ENCODE measurements at places on chromosomes 1 and 21.

GRCh38 chr21:39685991-39686390 lies 59.0 kb upstream of the IGSF5 start:
- DNase-seq, result no peak

- DNase-seq, result no peak
Measured at GRCh38 chr1:179856296-179856695, 21.3 kb downstream of the TOR1AIP2 start.

DNA sequence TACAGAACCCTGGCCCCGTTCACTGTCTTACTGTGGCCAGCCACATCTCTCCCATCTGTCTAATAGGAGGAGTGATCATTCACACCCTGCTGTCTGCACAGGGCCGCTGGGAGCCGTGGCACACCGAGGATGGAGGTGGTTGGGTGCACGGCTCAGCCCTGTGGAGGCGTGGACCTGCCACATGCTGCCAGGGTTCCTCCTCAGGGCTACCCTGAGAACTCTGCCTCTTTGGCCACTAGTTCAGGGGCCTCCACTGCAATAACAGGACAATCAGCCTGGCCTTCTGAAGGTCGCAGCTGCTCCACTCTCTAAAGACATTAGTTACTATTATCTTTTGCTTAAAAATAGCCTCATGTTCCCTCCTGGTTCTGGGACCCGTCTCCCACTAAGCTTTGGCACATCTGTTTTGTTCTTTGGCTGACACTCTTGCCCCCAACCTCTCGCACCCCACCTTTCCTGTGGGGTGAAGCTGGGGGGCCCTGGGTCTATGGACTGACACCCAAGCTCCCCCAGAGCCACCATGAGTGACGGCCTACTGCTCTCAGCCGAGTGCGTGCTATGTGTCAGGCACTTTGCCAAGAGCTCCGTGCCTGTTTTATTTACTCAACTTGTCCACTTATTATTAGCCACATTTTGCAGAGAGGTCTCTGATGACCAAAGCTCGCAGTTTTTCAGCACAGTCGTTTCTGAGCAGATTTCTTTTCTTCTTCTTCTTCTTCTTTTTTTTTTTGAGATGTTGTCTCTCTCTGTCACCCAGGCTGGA lies 66.3 kb downstream of the ARHGEF10L start:
- no peak for DNase-seq

GRCh38 chr1:14138687-14139086 lies 438.7 kb downstream of the PRDM2 start:
- DNase-seq, result no peak

DNA sequence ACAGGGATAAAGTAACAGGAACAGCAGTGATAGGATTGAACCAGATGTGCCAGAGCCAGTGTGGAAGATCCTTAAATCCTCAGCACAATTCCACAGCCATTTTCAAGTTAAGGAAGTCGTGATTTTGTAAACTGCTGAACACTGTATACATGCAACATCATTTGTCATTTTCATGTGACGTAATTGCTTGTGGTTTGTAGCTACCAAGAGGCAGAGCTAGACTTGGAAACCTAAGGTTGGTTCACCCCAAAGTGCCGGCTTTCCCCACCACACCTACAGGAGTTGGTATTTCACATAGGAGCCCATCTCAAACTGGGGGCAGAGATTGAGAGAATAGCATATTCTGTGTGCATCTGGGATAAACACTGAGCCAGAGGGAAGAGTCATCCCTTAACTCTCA lies 113.9 kb downstream of the CAPN8 start:
- no peak for DNase-seq

DNA sequence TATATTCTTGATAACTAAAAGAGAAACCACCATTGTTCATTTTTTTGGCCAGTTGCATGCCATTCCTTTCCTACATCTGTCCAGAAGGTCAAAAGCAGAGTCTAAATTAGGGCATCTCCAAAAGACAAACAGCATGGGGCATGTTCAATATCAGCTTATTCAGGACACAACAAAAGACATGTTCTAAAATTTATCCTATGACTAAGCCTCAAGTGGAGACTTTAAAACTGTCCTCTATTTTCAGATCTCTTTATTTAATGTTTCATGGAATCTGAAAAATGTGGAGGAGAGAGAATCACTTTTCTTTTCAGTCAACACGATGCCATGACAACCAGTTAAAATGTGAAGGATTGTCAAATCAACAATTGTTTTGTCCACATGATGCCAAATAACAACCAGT lies 303.4 kb upstream of the PRMT6 start:
- no peak for DNase-seq

Data from anterior cingulate cortex (tissue), 58 donors.